Activated CD4-positive, alpha-beta T cell treated with anti-CD3 and anti-CD28 coated beads, Interleukin-2, amount 10 ng/mL, durations not matched to agents 7 days and 5 days (primary cell): ENCODE measurements at places on chromosomes 13 and 19. TPM values are rescaled to one million over a fixed set of nuclear protein-coding genes. Genes with fewer than 3 reads are reported as not detected.

PLPP2 gene
- total RNA-seq: 0.22 TPM

NEK5 gene
- total RNA-seq: not detected

COL4A1 gene
- 0.06 TPM for total RNA-seq

ZNF610 gene
- 2.1 TPM for total RNA-seq

MTUS2 gene
- total RNA-seq: not detected

KLC3 gene
- not detected for total RNA-seq

NR2C2AP gene
- 37.2 TPM for total RNA-seq

NALCN gene
- total RNA-seq: not detected

DNA sequence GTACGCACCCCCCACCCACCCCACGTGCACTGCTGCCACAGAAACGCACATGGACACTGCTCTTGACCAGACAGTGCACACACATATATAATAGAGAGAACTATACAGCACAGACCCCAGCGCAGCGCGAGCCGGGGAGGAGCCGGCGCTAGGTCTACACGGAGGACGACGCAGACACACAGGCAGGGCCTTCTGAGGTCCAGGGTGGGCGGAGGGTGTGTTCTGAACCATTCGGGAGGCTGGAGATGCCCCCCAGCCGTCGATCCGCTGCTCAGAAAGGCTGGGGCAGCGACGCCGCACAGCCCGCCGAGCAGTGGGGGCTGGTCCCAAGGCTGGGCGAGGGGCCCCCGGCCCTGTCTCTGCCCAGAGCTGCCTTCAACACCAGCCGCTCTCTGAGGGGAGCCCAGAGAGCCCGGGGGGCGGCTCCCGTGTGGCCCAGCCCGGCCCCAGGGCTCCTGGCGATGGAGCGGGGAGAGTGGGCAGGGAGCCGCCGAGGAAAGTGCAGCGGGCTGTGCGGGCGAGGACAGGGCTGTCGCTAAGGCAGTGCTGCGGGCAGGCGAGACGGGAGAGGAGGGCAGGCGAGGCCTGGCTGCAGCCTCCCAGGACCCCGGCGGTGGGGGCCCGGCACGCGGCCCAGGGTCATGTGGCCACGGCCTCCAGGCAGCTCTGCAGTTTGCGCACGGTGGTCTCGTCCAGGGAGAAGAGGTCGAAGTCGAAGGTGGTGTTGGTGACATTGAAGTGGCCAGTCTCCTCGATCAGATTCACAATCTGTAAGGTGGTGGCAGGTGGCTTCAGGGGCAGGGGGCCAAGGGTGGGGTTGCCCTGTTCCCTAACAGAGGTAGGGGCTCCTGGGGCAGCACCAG is 67.1 kb downstream of the MLLT1 start:
- H3K36me3 ChIP-seq: peaks cover 6% of the 10 kb centered on the region
- no peak overlapping the region for H3K27ac ChIP-seq
- H3K4me3 ChIP-seq: no peak overlapping the region

DNA sequence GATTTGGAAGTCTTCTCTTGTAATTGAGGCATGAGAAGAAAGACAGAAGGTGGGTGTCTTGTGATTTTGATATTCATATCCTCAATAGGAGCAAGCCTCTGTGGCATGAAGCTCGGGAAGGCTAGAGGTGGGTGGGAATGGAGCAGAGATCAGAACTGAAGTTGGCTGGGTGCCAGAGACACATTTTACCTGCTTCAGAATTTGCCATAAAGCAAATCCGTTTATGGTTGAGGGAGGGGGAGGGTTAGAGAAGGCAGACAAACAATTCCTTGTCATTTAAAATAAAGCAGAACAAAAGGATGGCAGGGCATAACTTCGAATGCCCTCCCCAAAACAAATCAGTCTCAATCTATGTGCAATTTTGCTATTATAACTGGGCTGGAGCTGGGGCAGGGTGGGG is 305.9 kb downstream of the KLF5 start:
- H3K36me3 ChIP-seq: no peaks in the 10 kb centered on the region
- no peak for DNase-seq
- H3K27ac ChIP-seq: no peak overlapping the region
- H3K4me3 ChIP-seq: no peak overlapping the region

- no peak for DNase-seq
- no peaks in the 10 kb centered on the region for H3K27me3 ChIP-seq
- H3K4me1 ChIP-seq: no peaks in the 10 kb centered on the region
- H3K4me3 ChIP-seq: no peak overlapping the region
These were observed 47.9 kb upstream of the ZNRF4 start for GRCh38 chr19:5407356-5407755.

DNA sequence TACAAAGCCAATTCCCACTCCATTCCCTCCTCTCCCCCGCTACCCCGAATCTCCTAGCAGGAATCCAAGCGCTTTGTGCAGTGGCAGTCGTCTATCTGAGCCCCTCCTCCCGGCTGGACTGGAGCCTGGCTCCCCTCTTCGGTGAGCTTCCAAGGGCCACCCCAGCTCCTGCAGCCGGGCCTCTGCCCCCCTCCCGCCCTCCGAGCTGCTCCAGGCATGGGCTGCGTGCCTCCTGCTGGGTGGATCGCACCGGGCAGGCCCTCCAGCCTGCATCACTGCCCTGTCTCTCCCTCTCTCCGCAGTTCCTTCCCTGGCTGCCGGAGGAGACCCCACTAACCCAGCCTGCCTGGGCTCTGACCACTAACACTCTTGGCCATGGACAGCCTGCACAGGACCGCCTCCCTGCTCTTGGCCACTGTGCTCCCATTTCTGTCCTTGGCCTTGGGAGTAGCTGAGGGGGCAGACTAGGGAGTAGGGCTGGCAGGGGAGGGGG is 12.9 kb upstream of the LENG8 start:
- no peak for DNase-seq
- peaks cover 6% of the 10 kb centered on the region for H3K36me3 ChIP-seq

GRCh38 chr13:41974262-41974900 is 13.5 kb upstream of the VWA8 start:
- peaks cover 41% of the 10 kb centered on the region for H3K4me1 ChIP-seq
- no peak overlapping the region for H3K4me3 ChIP-seq
- H3K27ac ChIP-seq: no peak overlapping the region
- no peaks in the 10 kb centered on the region for H3K36me3 ChIP-seq
- H3K27me3 ChIP-seq: peaks cover 7% of the 10 kb centered on the region

DNA sequence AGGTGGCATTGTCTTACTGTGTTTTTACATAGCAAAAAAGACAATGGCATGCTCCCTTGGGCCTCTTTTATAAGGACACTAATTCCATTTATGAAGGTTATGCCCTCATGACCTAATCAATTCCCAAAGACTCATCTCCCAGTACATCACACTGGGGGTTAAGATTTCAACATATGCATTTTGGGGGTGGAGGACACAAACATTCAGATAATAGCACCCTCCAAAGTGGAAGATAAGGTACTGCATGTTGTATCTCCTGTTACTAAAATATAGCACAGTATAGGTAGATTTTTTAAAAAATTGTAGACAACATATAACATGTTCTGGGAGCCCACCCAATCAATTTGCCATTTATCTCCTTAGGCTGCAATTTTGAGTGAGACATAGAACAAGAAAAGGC is 221.2 kb downstream of the LIG4 start:
- H3K27me3 ChIP-seq: no peaks in the 10 kb centered on the region
- no peak overlapping the region for H3K27ac ChIP-seq
- H3K4me1 ChIP-seq: no peaks in the 10 kb centered on the region

DNA sequence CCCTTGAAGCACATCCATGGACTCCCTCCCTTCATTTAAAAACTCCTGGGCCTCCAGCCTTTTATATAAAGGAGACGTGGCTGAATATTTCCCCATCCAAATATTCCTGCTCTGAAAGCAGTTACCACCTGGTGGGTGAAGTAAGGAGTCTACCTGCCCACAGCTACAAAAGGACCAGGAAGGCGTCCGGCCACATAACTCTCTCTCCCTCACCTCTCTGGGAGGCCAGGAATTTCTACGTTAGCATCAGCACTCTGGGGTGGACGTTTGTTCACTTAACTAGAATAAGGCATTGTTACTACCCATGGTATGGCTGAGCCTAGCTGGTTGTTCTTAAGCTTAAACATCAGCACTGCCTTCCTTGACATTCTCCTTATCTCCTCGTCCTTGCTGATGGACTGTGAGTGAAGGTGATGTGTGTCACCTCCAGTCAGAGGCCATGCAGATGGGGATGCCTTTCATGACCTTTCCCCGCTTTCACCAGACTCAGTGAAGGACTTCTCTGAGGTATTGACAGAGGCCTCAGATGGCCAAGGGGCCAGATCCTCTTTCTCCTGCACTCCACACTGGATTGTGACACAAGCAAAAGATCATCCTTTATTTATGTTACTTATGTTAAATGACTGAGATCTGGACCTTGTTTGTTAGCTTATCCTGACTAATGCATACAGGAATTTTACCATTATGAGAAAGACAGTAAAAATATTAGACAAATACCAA is 22.2 kb upstream of the KPNA3 start:
- DNase-seq: no peak
- peaks cover 10% of the 10 kb centered on the region for H3K27me3 ChIP-seq
- H3K36me3 ChIP-seq: no peaks in the 10 kb centered on the region
- no peaks in the 10 kb centered on the region for H3K4me1 ChIP-seq
- H3K27ac ChIP-seq: no peak overlapping the region

DNA sequence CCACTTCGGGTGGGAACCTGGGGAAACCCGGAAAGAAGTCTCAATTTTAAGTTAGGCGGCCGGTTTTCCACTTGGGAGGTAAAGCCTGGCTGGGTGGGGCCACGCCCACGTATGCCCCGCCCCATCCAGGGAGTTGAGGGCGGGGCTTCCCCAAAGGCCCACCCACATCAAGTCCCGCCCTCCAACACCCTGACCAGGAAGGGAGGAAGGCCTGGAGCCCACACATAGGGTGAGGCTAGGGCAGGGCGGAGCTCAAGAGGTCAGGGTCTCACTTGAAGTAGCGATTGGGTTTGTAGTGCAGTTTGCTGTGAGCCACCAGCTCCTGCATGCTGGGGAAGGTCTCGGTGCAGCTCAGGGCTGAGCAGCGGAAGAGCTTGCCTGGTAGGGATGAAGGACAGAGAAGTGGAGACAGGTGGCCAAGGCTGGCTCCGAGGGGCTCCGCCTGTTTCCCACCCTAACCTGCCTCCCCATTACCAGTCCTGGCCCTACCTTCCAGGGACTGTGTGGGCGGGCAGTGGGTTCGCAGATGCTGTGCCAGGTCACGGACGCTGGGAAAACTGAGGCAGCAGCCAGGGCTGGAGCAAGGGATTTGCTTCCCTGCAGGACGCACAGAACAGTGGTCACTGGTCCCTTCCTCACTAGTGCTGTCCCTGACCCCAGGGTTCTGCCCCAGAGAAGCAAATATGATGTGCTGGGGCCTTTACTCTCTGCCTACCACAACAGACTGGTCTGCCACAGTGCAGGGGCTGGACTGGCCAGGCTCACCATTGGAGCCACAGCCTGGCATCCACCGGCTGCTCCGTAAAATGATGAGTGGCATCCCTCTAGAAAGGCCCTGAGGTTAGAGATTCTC is 1.6 kb downstream of the ZNF414 start:
- H3K36me3 ChIP-seq: peaks cover 21% of the 10 kb centered on the region
- H3K4me3 ChIP-seq: peak overlapping the region; percentile 60
- DNase-seq: no peak
- H3K4me1 ChIP-seq: peaks cover 45% of the 10 kb centered on the region
- peak overlapping the region; percentile 85 for H3K27ac ChIP-seq
- H3K27me3 ChIP-seq: no peaks in the 10 kb centered on the region

GRCh38 chr13:110961959-110962358 is 47.1 kb upstream of the ANKRD10 start:
- H3K4me3 ChIP-seq: no peak overlapping the region
- peaks cover 17% of the 10 kb centered on the region for H3K4me1 ChIP-seq
- H3K27me3 ChIP-seq: no peaks in the 10 kb centered on the region
- H3K36me3 ChIP-seq: peaks cover 21% of the 10 kb centered on the region

- no peaks in the 10 kb centered on the region for H3K4me1 ChIP-seq
- no peaks in the 10 kb centered on the region for H3K27me3 ChIP-seq
- no peak overlapping the region for H3K27ac ChIP-seq
These were observed 51.3 kb downstream of the COL4A2 start for GRCh38 chr13:110358381-110358780.

DNA sequence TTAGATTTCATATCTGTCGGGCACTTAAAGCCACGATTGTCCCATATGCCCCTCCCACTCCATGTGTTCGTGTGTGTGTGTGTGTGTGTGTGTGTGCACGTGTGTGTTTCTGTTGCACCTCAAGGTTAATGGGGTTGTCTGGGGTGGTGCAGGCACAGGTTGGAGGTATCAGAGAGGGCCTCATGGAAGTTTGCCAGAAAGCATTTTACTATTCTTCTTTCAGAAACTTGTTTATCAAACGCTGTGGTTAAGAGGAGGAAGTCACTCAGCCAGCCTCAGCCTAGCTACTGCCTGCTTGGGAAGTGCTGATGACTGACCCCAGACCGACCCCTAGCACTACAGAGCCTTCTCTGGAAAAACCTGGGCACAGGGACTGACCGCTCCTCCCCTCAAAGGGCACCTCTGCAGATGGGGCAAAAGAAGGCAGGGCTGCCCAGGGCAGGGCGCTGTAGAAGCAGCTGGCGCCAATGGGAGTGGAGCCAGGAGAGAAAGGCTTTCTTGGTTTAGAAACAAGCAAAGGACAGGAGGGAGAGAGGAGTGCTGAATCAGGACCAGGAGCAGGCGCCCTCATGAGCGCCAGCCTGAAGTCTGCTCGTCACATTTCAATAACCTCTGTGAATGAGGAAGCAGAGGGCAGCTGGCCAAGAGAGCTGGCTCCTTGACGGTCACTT is 3.9 kb downstream of the SIAH3 start:
- peaks cover 54% of the 10 kb centered on the region for H3K4me1 ChIP-seq
- peaks cover 1% of the 10 kb centered on the region for H3K36me3 ChIP-seq
- peak overlapping the region; percentile 83 for H3K27ac ChIP-seq
- H3K4me3 ChIP-seq: peak overlapping the region; percentile 50

GRCh38 chr19:19111136-19111835 is 27.0 kb downstream of the TMEM161A start:
- no peak overlapping the region for H3K4me3 ChIP-seq
- no peaks in the 10 kb centered on the region for H3K27me3 ChIP-seq
- no peaks in the 10 kb centered on the region for H3K36me3 ChIP-seq

- no peak for DNase-seq
- no peaks in the 10 kb centered on the region for H3K36me3 ChIP-seq
- peaks cover 4% of the 10 kb centered on the region for H3K27me3 ChIP-seq
- H3K4me1 ChIP-seq: peaks cover 5% of the 10 kb centered on the region
These were observed 128.0 kb downstream of the DCT start for GRCh38 chr13:94351292-94351990.

DNA sequence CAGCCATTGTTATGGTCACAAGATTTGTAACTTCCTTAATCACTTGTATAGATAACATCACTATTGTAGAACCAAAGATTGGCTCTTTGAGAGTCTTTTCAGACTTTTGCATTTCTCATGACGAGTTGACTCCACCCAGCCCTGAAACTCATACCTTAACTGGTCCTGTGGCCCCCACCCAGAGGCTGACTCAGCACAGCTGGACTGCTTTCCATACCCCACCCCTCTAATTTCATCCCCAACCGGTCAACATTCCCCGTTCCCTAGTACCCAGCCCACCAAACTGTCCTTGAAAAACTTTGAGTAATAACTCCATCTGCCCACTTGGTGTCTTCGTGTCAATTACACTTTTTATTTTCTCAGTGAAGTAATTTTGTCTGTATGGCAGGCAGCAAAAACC is 32.1 kb upstream of the SLITRK1 start:
- H3K4me1 ChIP-seq: no peaks in the 10 kb centered on the region
- no peaks in the 10 kb centered on the region for H3K36me3 ChIP-seq
- H3K27me3 ChIP-seq: no peaks in the 10 kb centered on the region
- no peak overlapping the region for H3K4me3 ChIP-seq
- H3K27ac ChIP-seq: no peak overlapping the region
- no peak for DNase-seq

- no peak for DNase-seq
- no peak overlapping the region for H3K4me3 ChIP-seq
- peaks cover 3% of the 10 kb centered on the region for H3K4me1 ChIP-seq
- H3K36me3 ChIP-seq: no peaks in the 10 kb centered on the region
These were observed 138.7 kb upstream of the KL start for GRCh38 chr13:32877491-32877890.

GRCh38 chr19:18464646-18465045 is 26.7 kb upstream of the ISYNA1 start:
- DNase-seq: no peak
- peaks cover 28% of the 10 kb centered on the region for H3K4me1 ChIP-seq
- no peaks in the 10 kb centered on the region for H3K27me3 ChIP-seq
- H3K4me3 ChIP-seq: no peak overlapping the region
- H3K36me3 ChIP-seq: peaks cover 16% of the 10 kb centered on the region
